ENCODE measurements at places on chromosomes 1 and 21.

DNA sequence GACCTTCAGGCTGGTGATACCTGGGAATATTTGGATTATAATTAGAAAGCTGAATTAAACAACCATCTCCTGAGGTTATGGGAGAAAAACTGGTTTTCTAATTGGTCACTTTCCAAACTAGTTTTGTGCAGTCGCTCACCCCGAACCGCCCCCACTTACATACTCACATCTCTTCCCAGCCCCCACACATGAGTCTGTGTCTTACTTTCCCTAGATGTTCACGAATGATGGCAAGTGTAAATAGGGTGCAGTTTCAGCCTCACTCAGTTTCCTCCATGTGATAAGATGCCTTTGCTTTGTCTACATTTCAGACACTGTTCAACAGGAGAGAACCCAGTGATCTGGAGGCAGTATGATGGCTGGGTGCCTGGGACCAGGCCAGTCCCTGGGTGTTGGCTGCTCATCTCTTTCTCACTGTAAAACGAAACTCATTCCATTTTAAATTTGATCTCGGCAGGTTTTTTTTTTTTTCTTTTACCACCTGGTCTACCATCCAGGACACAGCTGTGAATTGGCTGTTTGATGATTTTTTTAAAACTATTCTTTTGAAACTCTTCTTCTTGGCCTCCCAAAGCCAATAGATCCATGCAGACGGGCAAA lies 164.3 kb upstream of the RAB4A start:
- no peak for DNase-seq

DNA sequence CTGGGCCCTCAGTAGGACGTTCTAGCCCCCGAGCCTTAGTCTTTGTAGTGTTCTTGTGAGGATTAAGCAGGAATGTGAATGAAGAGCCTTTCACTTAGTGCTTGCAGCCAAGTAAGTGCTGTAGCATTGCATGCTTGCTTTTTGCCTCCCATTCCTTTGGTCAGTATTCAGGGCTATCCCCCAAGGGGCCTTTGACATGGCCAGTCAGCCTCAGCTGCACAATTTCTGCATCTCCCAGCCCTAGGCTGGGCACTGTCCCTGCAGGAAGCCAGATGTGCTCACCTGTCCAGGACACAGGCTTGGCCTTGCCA lies 30.5 kb downstream of the SOX13 start:
- DNase-seq, result peak; percentile 20

DNA sequence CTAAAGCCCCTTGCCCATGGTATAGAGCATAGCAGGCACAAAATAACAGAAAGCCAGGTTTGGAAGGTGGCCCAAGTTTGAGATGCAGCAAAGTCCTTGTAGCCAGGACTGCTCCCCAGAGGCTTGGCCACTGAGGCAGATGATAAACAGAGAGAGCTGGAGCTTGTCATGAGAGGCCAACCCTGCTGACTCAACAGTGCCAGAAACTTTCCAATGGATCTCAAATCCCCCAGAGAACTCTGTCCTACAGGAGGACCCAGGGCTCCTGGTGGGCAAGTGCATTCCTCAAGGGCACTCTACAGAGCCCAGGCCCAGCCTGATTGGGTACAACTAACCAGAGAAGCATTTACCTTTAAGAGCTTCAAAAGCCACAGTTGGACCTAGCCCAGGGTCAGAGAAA lies 280.7 kb downstream of the KCNH1 start:
- DNase-seq, result no peak

DNA sequence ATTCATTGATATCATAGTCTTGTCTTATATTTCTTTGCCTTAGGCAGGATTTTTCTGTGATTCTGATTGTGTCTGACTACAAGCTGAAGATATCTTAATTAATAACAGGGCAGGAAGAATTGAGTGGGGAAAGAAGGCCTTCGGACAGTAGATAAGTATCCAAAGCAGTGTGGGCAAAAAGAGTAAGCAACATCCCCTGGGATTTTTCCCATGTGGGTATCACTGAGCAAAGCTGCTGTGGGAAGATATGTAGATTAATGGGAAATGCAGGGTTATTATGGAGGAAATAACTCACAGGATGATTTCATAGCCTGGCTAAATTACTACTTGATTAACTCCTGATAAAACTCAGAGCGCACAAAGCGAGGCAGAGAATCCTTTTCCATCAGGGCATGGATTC lies 55.7 kb downstream of the RGS5 start:
- no peak for DNase-seq

DNA sequence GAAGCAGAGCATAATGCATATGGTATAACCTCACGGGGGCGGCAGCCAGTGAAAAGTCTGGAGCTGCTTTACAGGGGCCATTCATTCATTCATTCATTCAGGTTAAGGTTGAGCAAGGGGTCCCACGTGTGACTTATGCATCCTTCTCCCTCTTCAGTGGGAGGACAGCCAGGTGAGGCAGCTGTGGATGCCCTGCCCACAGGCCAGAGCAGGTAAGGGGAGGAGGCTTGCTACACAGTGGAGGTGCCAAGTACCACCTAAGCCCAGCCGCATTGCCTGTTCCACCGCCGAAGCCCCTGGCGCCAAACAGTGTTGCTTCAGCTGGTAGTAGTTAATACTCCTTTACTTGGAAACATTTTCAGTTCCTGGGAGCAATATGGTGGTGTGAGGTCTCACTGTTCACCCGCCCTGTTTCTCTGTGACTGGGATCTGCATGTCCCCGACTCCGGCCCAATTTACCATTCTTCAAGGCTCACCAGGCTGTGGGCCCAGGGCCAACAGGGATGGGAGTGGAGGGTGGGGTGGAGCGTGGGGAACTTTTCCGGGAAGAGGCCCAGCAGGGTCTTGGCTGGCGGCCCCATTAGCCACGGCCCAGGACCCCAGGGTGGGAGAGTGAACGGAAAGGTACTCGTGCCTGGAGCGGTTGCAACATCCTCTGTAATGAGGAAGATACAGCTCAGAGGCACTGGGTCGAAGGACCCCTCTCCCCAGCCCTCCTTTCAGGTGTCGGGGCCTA lies 722 bp upstream of the PODN start:
- no peak for DNase-seq

- DNase-seq, result no peak
Observed at GRCh38 chr1:93776728-93777127, 95.1 kb upstream of the BCAR3 start.

DNA sequence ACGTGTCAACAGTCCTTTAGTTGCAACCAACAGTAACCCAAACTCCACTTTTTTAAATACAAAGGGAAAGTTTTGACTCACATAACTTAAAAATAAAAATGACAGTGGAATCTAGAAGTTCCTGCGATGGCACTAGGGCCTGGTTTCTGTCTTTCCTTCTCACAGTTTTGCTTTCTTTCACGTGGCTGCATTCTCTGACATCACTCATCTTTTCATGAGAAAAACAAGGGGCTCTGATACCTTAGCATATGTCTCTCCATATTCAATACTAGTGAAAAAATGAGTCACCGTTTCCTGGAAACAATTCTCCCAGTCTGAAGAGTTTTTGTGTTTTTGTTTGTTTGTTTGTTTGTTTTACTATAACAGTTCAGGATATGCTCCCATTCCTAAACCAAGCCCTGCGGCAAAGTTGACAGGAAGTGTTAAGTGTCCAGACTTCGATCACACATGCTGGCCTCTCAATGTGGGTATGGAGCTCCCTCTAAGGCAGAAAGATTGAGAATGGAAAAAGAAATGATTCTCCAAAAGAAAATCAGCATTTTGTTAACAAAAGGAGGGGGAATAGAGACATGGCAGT lies 483.3 kb downstream of the TTLL7 start:
- no peak for DNase-seq

DNA sequence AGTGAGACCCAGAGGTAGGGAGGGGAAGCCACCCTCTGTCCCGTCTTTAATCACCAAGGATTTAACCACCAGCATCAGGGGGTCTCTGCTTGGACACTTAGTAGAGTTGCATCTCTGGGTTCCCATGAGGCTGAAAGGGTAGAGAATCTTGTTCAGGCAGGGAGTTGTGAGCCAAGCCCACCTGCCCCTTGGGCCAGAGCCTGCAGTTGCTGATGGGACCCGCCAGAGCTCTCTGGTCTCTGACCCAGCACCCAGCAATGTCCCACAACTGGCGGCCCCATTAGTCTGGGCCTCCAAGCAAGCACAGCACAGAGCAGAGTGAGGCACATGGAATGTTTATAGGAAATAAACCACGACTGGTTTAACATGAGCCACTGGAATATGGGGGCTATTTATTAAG lies 166.3 kb downstream of the TRIM33 start:
- no peak for DNase-seq

GRCh38 chr1:202155478-202156021 lies 4.9 kb downstream of the PTPN7 start:
- DNase-seq, result peak; percentile 52

DNA sequence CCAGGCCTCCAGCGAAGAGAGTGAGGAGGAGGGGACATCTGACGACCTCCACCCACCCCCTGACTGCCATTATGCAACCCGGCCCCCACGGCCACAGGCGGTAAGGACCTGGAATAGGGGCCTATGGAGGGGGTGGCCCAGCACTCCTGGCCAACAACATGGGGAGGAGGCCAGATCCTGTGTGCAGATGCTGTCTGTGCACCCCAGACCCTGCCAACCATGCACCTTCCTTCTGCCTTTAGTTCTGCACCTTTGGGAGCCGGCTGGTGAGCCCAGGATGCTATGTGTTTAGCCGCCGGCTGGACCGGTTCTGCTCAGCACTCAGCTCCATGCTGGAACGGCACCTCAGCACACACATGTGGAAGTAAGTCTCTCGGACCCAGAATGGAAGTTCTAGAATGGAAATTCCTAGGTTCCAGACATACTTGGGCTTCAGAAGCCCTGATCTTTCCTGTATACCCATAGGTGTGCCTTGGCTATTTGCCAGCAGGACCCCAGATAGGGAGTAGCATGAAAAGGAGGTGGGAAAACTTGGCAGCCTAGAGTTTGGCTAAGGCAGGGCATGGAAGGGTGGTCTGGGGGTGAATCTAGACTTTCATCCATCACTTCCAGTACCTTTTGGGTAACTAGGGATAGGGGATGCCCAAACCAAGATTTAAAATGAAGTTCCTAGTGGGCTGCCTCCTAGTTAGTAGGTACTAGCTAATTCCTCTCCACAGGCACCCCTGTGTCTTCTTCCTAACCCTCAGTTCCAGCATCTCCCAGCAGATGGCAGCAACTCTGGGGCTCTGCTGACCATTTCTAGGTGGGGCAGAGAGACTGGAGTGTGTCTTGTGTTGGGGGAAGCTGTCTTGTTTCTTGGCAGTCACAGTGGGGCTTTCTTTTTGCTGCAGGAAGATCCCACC lies 3.6 kb upstream of the CYB561D1 start:
- peak; percentile 70 for DNase-seq

DNA sequence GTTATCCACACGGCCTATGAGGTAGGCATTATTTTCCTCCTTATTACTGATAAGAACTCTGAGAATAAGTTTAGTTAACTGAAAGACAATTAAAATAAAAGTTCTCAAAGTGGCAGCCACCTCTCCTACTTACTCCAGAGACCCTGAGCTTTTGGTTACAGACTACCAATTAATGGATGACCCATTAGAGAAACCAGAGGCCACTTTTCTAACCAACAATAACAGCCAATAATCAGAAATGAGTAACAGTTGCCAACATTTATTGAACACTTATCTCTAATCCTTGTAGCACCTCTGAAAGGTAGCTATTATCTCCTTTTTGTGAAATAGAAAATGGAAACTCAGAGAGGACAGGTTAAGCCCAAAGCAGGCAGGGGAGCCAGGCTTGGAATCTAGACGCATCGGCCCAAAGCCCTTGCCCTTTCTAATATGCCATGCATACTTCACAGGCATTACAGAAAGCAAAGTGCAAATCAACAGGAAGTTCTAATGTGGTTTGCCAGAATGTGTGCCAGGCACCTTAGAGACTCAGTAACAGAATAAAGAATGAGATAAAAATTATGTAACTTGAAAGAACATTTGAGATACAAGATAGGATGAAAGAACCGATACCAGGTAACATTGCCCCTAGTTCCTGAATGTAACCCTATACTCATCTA lies 50.0 kb downstream of the BEND5 start:
- DNase-seq, result no peak

DNA sequence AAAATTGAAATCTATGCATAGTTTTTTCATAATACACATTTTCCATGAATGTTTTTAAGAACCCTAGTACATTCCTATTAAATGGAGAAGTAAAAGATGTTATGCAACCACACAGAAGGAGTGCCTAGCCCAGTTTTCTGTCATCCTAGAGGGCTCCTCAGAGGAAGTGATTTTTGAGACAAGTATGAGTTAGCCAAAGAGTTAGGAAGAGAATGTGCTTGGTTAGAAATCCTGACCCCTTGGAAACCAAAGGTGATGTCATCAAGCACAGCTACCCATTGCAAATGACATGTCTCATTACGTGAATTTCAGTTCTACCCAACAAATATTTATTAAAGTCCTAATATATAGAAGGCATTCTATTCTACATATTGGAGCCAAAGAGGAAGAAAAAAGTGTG lies 88.9 kb upstream of the TNFSF4 start:
- peak; percentile 46 for DNase-seq

DNA sequence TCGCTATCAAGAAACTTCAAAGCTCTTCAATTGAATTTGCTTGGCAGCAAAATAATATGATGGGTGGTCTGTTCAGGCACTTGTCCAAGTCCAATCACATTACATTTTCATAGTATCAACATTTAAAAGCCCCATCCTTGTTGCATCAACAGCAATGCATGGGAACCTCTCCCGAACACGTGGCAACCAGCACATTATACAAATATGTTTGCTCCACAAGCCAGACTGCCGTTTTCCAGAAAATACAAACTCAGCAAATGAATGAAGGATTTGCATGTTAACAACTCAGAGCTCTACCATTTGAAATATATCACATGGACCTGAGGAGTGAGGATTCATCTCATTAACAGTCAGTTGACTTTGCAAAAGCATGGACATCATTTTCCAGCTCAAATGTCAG lies 20.0 kb upstream of the LYPLAL1 start:
- DNase-seq, result no peak

GRCh38 chr21:33495743-33496142 lies 4.2 kb upstream of the DNAJC28 start:
- DNase-seq, result no peak

- no peak for DNase-seq
Observed at GRCh38 chr21:42521805-42522204, 8.2 kb downstream of the SLC37A1 start.

DNA sequence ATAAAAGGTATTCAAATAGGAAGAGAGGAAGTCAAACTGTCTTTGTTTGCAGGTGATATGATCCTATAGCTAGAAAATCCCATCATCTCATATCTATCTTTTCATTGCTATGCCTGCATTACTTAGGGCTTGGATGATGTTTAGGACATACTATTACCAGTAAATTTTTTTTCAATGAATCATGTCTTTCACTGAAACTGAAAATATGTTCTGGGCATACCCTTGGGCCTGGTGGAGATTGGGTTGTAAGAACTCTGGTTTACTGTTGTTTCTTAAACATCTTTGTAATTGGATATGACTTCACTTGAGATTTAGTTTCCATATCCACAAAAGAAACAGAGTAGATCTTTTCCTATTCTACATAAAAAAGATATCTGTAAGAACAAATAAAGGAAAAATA lies 502.2 kb upstream of the PRMT6 start:
- peak; percentile 35 for DNase-seq

DNA sequence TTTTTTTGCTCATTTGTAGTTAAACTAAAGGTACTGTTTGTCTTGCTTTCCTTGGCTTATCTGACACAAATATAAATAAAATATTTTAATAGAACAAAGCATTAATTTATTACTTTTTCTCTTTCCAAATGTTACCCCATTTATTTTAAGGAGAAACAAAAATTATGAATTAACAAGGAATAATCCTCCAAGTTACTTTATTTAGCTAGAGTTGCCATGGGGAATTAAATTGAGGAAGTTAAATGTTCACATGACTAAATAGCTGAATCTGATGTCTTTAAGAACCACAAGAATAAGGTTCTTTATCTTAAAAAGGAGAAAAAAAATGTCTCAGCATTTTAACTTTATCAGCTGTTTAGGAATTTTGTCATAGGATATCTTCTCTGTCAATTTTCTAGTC lies 12.3 kb downstream of the ATG4C start:
- no peak for DNase-seq

GRCh38 chr1:245641384-245641783 lies 486.6 kb downstream of the KIF26B start:
- no peak for DNase-seq
